ENCODE measurements at places on chromosomes 2 and 18. TPM values are rescaled to one million over a fixed set of nuclear protein-coding genes. Genes with fewer than 3 reads are reported as not detected.
A peak's percentile ranks its signal among the peaks of the same experiment; 100 is the strongest.

DNA sequence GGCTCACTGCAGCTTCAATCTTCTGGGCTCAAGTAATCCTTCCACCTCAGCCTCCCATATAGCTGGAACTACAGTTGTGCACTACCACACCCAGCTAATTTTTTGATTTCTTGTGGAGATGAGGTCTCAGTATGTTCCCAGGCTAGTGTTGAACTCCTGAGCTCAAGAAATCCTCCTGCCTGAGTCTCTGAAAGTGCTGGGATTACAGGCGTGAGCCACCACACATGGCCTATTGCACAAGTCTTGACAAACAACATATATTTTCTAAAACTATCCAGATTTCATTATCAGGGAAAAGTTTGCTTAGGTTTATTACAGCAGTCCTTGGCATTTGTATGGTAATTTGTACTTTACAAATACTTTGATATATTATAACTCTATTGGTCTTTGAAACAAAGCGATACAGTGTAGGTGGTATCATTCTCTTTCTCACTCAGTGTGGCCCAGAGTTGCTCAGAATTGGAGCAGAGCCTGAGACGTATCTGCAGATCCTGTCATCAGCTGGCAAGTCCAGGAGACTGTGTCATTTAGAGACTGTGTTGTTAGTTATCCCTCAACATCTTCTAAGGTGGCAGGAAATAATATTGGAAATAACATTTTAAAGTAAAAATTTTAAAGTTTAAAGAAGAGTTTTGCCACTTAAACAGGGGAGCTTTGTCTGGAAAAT, 41.4 kb downstream of the PDK1 start:
- no peaks in the 10 kb centered on the region for H3K36me3 ChIP-seq
- H3K27ac ChIP-seq: no peak overlapping the region
- no peak overlapping the region for H3K4me3 ChIP-seq
- H3K27me3 ChIP-seq: no peaks in the 10 kb centered on the region

RBMS1 gene
- total RNA-seq: 83.0 TPM

RUFY4 gene
- not detected for total RNA-seq

- H3K27ac ChIP-seq: no peak overlapping the region
- H3K4me1 ChIP-seq: peaks cover 2% of the 10 kb centered on the region
- no peak for DNase-seq
- H3K36me3 ChIP-seq: no peaks in the 10 kb centered on the region
- H3K27me3 ChIP-seq: no peaks in the 10 kb centered on the region
- no peak overlapping the region for H3K4me3 ChIP-seq
These were observed 954.7 kb upstream of the FANCL start for GRCh38 chr2:59195851-59196250.

BCL2L11 gene
- 16.8 TPM for total RNA-seq

DNA sequence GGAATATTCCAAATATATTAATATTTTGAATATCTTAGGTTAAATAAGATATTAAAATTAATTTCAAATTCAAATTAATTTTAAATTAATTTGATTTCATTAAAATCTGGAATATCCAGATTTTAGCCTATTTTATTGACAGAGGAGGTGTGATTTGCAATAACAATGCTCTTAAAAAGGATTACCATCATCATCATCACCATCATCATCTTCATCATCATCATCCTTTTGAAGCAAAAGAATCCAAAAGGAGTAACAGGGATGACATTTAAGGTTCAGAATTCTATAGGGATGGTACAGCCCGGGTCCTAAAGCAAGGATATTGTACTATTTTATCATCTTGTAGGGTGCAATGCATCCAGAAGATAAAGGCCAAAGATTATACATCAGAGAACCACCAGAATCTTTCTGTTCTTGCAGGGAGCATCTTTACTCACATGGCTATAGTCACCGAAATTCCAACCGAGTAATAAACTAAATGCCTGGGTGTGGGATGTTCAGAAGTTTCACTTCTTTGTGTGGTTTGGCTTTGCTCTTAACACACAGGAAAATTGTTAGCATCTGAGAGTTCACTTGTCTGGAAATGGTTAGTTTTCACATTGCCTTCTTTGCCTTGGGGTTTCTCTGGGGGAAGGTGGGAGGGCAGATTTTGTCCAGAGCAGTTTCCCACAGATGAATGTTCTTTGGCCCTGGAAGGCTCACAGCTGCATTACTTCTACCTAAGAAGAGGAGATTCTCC, 99.1 kb upstream of the ITGA6 start:
- no peaks in the 10 kb centered on the region for H3K4me1 ChIP-seq
- no peak overlapping the region for H3K27ac ChIP-seq
- no peaks in the 10 kb centered on the region for H3K27me3 ChIP-seq
- no peak overlapping the region for H3K4me3 ChIP-seq
- DNase-seq: no peak

GRCh38 chr2:71552356-71552755, 99.0 kb downstream of the DYSF start:
- no peaks in the 10 kb centered on the region for H3K36me3 ChIP-seq
- H3K27ac ChIP-seq: no peak overlapping the region
- H3K4me1 ChIP-seq: no peaks in the 10 kb centered on the region
- no peak overlapping the region for H3K4me3 ChIP-seq
- no peak for DNase-seq

GRCh38 chr2:30026091-30027055, 105.0 kb upstream of the ALK start:
- no peaks in the 10 kb centered on the region for H3K36me3 ChIP-seq
- H3K4me1 ChIP-seq: no peaks in the 10 kb centered on the region
- H3K27ac ChIP-seq: no peak overlapping the region
- H3K27me3 ChIP-seq: no peaks in the 10 kb centered on the region
- DNase-seq: peak; percentile 16

DNA sequence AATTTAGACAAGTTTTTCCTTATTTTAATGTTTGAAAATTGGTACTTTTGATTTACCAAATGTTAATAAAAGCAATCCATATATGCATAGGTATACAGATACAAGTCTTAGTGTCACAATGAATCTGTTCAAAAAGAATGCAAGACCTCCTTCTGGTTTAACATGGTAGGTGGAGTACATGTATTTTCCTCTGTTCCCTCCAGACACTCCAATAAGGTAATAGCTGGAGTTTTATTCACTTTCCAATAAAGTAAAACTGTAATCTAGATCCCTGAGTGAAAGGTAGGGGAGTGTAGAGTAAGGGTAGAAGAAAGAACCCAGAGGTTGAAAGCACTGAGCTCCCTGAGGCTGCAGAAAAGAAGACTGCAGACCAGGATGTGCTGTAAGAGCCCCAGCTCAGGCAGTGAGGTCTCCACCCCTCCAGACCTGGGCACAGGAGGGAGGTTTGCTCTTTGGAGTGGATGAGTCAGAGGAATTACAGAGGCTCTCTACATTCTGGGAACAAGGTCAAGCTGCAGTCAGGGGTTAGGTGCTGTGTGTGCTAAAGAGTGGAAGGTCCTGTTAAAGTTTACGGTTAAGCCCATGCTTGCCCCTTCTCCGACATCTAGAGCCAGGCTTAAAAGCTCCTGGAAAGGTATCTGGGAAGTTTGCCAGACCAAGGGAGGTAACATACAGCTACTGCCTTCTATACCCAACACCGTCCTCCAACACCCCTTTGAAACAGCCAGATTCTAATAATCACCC, 27.6 kb upstream of the STAT1 start:
- H3K27me3 ChIP-seq: no peaks in the 10 kb centered on the region
- no peak overlapping the region for H3K27ac ChIP-seq
- no peak overlapping the region for H3K4me3 ChIP-seq
- no peaks in the 10 kb centered on the region for H3K36me3 ChIP-seq
- no peaks in the 10 kb centered on the region for H3K4me1 ChIP-seq

CD8B gene
- total RNA-seq: not detected

TYMS gene
- 1.1 TPM for total RNA-seq

TBC1D8 gene
- 15.8 TPM for total RNA-seq

CHST9 gene
- total RNA-seq: 3.6 TPM

DNA sequence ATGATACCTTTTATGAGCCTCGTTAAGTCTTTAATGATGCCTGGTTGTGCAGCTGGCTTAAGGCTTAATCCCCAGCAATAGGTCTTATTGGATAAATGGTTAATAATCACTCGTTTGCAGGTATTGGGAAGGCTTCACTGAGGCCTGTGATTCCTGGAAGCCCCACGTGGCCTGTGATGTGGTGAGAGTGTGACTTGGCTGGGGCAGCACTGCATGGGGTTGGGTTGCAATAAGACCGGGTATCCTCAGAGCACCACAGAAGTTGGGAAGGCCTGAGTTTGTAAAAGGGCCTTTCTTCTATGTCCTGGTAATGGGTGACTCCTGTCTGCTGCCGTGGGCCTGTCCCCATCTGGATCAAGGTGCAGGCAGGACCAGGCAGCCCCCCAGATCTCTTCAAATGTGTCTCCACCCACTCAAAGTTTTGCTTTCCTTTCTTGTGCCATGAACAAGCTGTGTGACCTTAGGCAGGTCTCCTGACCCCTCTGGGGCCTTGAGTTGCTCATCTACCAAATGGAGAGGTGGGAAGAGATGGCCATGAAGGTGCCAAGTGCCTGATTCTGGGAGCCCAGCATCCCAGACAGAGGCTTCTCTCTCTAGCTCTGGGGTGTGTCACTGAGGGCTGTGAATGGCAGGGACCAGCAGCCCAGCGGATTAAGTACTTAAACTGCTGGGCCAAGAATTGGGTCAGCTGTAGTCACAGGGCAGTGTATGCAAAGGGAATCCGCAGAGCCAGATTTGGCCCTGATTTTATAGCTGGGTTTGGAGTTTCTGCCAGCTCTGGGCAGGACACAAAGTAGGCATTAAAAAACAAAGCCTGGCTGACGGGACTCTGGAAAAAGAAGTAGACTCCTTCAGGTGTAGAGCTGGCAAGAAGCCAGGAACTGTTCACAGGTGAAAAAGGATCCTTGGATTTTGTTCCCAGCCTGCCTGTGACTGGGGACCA, 24.4 kb downstream of the LBH start:
- no peaks in the 10 kb centered on the region for H3K27me3 ChIP-seq
- H3K27ac ChIP-seq: no peak overlapping the region
- peaks cover 18% of the 10 kb centered on the region for H3K4me1 ChIP-seq

- H3K36me3 ChIP-seq: no peaks in the 10 kb centered on the region
- no peaks in the 10 kb centered on the region for H3K27me3 ChIP-seq
- H3K4me1 ChIP-seq: no peaks in the 10 kb centered on the region
- H3K27ac ChIP-seq: no peak overlapping the region
These were observed 43.6 kb upstream of the PXDN start for GRCh38 chr2:1787755-1788477.

CCDC68 gene
- 6.8 TPM for total RNA-seq

SERPINB5 gene
- not detected for total RNA-seq

LRRTM4 gene
- total RNA-seq: 0.71 TPM

REG1B gene
- not detected for total RNA-seq

- H3K36me3 ChIP-seq: no peaks in the 10 kb centered on the region
- DNase-seq: no peak
- no peak overlapping the region for H3K27ac ChIP-seq
- no peaks in the 10 kb centered on the region for H3K27me3 ChIP-seq
- H3K4me3 ChIP-seq: no peak overlapping the region
- H3K4me1 ChIP-seq: no peaks in the 10 kb centered on the region
These were observed 47.0 kb downstream of the KIF5C start for GRCh38 chr2:148922062-148922461.

ACADL gene
- total RNA-seq: 39.0 TPM

GRCh38 chr18:45739848-45740247, 15.9 kb downstream of the SLC14A1 start:
- no peak overlapping the region for H3K27ac ChIP-seq
- DNase-seq: no peak

DNA sequence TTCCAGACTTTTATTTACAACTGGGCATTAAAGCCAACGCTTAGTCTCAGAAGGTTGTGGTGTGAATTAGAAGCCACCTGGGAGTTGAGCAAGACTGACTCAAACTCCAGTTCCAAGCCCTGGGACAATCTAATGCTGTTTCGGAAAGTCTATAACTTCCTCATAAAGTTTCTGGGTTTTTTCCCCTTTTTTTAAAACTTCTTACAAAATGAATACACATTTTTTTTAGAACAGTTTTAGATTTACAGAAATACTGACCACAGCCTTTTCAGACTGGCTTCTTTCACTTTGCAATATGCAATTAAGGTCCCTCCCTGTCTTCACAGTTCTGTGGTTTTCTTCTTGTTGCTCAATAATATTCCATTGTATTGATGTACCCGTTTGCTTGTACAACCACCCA, 115.9 kb upstream of the TWIST2 start:
- H3K4me1 ChIP-seq: peaks cover 17% of the 10 kb centered on the region
- no peaks in the 10 kb centered on the region for H3K36me3 ChIP-seq
- H3K4me3 ChIP-seq: no peak overlapping the region
- no peak for DNase-seq
- no peaks in the 10 kb centered on the region for H3K27me3 ChIP-seq

GRCh38 chr2:118227698-118228508, 139.6 kb downstream of the INSIG2 start:
- H3K36me3 ChIP-seq: no peaks in the 10 kb centered on the region
- H3K27me3 ChIP-seq: no peaks in the 10 kb centered on the region
- no peaks in the 10 kb centered on the region for H3K4me1 ChIP-seq
- H3K4me3 ChIP-seq: no peak overlapping the region
- no peak for DNase-seq
- no peak overlapping the region for H3K27ac ChIP-seq

- H3K27me3 ChIP-seq: no peaks in the 10 kb centered on the region
- H3K27ac ChIP-seq: no peak overlapping the region
- H3K36me3 ChIP-seq: no peaks in the 10 kb centered on the region
- no peak overlapping the region for H3K4me3 ChIP-seq
These were observed 10.5 kb downstream of the CROCC2 start for GRCh38 chr2:240916571-240917008.

- no peak for DNase-seq
- no peaks in the 10 kb centered on the region for H3K36me3 ChIP-seq
- H3K4me1 ChIP-seq: no peaks in the 10 kb centered on the region
- H3K4me3 ChIP-seq: no peak overlapping the region
These were observed 433.2 kb downstream of the FBXO15 start for GRCh38 chr18:73714466-73714865.
